Osteocyte (in vitro differentiated cells): ENCODE measurements at places on chromosomes 16 and 17. TPM values are rescaled to one million over a fixed set of nuclear protein-coding genes. Genes with fewer than 3 reads are reported as not detected.

PER1 gene
- 106 and 173 TPM in 2 replicates for total RNA-seq

CDYL2 gene
- total RNA-seq = 1.8 and 1.9 TPM in 2 replicates

RNF166 gene
- total RNA-seq = 17.2 and 19.3 TPM in 2 replicates

DNA sequence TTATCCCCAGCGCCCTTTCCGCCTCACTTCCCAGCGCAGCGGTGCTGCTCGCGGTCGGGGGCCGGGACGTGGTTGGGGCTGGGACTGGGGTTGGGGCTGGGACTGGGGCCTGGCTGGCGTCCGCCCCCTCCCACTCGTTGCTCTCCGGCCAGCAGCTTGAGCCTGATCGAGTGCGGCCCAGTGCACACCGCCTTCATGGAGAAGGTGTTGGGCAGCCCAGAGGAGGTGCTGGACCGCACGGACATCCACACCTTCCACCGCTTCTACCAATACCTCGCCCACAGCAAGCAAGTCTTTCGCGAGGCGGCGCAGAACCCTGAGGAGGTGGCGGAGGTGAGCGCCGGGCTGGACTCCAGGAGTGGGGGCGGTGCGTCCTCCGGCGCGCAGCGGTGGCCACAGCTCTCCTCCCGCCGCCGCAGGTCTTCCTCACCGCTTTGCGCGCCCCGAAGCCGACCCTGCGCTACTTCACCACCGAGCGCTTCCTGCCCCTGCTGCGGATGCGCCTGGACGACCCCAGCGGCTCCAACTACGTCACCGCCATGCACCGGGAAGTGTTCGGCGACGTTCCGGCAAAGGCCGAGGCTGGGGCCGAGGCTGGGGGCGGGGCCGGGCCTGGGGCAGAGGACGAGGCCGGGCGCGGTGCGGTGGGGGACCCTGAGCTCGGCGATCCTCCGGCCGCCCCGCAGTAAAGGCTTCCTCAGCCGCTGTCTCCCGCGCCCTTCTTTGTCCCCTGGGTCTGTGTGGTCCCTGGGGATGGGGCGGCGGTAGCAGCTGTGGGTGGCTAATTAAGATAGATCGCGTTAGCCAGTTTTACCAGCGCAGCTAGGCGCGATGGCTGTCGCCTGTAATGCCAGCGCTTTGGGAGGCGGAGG lies 1.8 kb downstream of the HSD17B1 start:
- H3K4me1 ChIP-seq = peaks cover 24% of the 10 kb centered on the region
- peak overlapping the region; percentile 91 for H3K4me3 ChIP-seq
- H3K36me3 ChIP-seq = peaks cover 4% of the 10 kb centered on the region
- no peaks in the 10 kb centered on the region for H3K27me3 ChIP-seq
- peak overlapping the region; percentile 92 for H3K27ac ChIP-seq
- peak; percentile 93 for DNase-seq

- DNase-seq = no peak
- no peak overlapping the region for H3K4me3 ChIP-seq
- peak overlapping the region; percentile 10 for H3K27ac ChIP-seq
- peaks cover 16% of the 10 kb centered on the region for H3K4me1 ChIP-seq
- H3K36me3 ChIP-seq = no peaks in the 10 kb centered on the region
- H3K27me3 ChIP-seq = no peaks in the 10 kb centered on the region
Measured at GRCh38 chr17:66415366-66416206, 113.2 kb downstream of the PRKCA start.

DNA sequence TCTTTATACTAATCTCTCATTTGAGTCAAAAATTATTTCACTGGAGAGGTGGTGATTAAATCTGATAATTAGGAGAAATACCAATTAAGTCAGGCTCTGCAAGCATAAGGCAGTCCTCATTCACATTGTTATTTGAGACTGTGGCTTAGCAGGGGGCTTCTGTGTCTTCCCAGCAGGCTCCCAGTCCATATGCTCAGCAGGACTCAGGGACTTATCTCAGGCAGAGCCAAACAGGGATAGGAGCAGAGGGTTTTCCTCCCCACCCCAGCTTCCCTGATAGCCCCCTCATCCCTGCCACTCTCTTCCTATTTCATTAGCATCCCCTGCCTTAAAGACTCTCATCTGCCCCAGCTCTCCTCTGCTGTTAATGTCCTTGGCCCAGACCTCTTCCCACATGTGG lies 104.3 kb upstream of the DNAH9 start:
- no peak overlapping the region for H3K4me3 ChIP-seq
- DNase-seq = peak; percentile 32
- no peaks in the 10 kb centered on the region for H3K36me3 ChIP-seq
- no peaks in the 10 kb centered on the region for H3K27me3 ChIP-seq

GRCh38 chr17:11074451-11074850 lies 166.6 kb upstream of the SHISA6 start:
- H3K36me3 ChIP-seq = no peaks in the 10 kb centered on the region
- DNase-seq = no peak
- no peak overlapping the region for H3K27ac ChIP-seq
- no peaks in the 10 kb centered on the region for H3K27me3 ChIP-seq
- no peak overlapping the region for H3K4me3 ChIP-seq
- no peaks in the 10 kb centered on the region for H3K4me1 ChIP-seq

DNA sequence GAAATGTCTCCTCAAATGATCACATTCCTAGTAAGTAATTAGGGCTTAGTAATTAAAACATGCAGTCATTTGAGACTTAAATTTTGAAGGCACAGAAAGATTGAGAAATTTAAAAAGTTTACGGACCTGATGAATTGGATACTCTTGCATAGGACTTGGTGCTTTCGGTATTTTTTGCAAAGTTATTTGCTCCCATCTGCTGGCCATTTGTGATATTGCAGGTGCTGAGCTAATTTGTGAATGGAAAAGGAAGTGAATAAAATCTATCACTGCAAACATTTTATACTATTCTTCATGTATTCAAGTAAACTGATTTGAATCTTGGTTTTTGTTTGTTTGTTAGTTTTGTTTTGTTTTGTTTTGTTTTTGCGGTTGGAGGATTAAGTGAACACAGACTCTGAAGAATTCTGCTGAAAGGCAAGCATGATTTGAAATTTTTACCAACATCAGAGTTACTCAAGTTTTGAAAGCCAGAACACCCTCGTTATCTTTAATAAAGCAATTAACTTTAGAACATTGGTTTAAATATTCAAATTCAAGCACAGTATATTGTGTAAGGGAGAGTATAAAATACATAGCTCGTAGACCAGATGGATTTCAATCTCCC lies 689.5 kb upstream of the RBFOX1 start:
- H3K4me1 ChIP-seq = no peaks in the 10 kb centered on the region
- no peak overlapping the region for H3K27ac ChIP-seq
- H3K27me3 ChIP-seq = no peaks in the 10 kb centered on the region

GRCh38 chr16:5580296-5580695 lies 482.7 kb upstream of the EEF2KMT start:
- H3K4me1 ChIP-seq = no peaks in the 10 kb centered on the region
- H3K27me3 ChIP-seq = no peaks in the 10 kb centered on the region
- H3K27ac ChIP-seq = no peak overlapping the region
- DNase-seq = no peak
- H3K4me3 ChIP-seq = no peak overlapping the region
- H3K36me3 ChIP-seq = no peaks in the 10 kb centered on the region

DNA sequence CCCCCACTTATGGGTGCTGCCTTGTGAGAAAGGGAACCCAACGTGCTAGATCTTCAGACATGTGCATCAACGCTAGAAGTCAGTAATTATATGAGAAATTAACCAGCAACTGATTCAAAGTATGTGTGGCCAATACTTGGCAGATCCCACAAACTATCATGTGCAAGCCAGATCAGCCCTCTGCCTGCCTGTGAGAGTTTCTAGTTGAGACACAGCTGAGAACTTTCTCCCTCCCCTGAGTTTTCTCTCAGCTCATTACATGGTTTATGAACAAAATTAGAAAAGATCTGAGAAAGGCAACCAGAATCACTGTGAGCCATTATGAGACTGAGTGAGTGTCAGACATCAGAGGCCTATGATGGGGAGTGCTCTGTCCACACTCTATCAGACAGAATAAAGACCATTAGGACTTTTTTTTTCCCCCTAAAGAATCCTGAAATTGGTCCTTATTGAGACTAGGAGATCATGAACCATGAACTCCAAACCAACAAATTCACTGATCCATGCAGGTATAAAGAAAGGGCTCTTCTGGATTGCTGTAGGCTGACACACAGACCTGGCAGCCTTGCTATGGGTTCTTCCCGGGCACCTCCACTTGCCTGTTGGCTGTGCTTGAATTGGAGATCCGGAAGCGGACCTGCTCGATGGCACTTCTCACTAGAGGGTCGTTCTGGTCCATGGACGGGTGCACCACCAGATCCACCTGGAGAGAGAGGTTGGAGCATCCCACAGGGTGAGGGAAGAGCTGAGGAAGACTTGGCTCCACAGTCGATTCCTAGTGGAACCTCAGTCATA lies 51.5 kb downstream of the GTF3C1 start:
- H3K27me3 ChIP-seq = no peaks in the 10 kb centered on the region
- H3K36me3 ChIP-seq = peaks cover 64% of the 10 kb centered on the region
- H3K4me3 ChIP-seq = no peak overlapping the region
- peaks cover under 1% of the 10 kb centered on the region for H3K4me1 ChIP-seq
- no peak for DNase-seq

GRCh38 chr16:47469227-47469626 lies 8.1 kb downstream of the PHKB start:
- H3K36me3 ChIP-seq = peaks cover 5% of the 10 kb centered on the region
- peaks cover 17% of the 10 kb centered on the region for H3K4me1 ChIP-seq
- no peak for DNase-seq
- no peaks in the 10 kb centered on the region for H3K27me3 ChIP-seq

DNA sequence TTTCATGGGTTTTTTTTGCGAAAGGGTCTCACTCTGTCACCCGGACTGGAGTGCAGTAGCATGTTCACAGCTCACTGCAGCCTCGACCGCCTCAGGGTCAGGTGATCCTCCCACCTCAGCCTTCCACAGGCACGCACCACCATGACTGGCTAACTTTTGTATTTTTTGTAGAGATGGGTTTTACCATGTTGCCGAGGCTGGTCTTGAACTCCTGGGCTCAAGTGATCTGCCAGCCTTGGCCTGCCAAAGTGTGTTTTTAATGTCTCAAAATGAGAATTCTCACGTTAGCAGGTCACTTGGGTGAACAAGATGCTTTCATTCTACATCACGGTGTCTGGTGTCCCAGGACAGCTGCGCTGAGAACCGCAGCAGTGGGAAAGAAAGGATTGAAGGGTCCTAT lies 3.2 kb downstream of the FBXO31 start:
- H3K4me1 ChIP-seq = peaks cover 41% of the 10 kb centered on the region
- peaks cover 3% of the 10 kb centered on the region for H3K36me3 ChIP-seq

- H3K27ac ChIP-seq = peak overlapping the region; percentile 95
- no peak for DNase-seq
- H3K36me3 ChIP-seq = peaks cover 8% of the 10 kb centered on the region
- peak overlapping the region; percentile 18 for H3K4me3 ChIP-seq
- no peaks in the 10 kb centered on the region for H3K27me3 ChIP-seq
- peaks cover 57% of the 10 kb centered on the region for H3K4me1 ChIP-seq
Measured at GRCh38 chr16:70635336-70636016, 10.9 kb upstream of the IL34 start.

- H3K4me3 ChIP-seq = no peak overlapping the region
- no peak for DNase-seq
- peaks cover 8% of the 10 kb centered on the region for H3K4me1 ChIP-seq
- no peak overlapping the region for H3K27ac ChIP-seq
- H3K27me3 ChIP-seq = peaks cover 48% of the 10 kb centered on the region
Measured at GRCh38 chr17:39759204-39759603, 21.5 kb downstream of the GRB7 start.

DNA sequence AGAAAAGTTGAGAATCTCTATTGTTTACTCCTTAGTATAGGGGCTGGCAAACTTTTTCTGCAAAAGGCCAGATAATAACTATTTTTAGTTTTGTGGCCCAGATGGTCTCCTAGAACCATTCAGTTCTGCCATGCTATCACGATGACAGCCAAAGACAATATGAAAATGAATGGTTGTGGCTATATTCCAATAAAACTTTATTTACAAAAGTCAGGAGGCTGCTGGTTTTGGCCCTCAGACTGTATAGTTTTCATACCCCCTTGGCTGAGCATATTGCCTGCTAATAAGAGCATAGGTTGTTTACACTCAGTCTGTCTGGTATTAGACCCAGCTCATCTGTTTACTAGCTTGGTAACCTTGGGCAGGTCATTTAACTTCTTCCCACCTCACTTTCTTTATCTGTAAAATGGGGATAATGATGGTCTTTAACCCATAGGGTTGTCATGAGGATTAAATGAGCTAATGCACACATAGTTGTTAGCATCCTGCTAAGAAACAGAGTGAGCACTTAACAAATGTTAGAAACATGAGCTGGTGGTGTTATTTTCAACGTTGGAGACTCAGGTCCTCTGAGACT lies 156.3 kb downstream of the MSI2 start:
- H3K4me3 ChIP-seq = no peak overlapping the region
- H3K27me3 ChIP-seq = no peaks in the 10 kb centered on the region
- H3K36me3 ChIP-seq = peaks cover 4% of the 10 kb centered on the region
- no peak for DNase-seq
- no peak overlapping the region for H3K27ac ChIP-seq
- H3K4me1 ChIP-seq = peaks cover 23% of the 10 kb centered on the region

GRCh38 chr17:80443498-80443897 lies 28.5 kb downstream of the ENDOV start:
- peaks cover 11% of the 10 kb centered on the region for H3K27me3 ChIP-seq
- no peaks in the 10 kb centered on the region for H3K36me3 ChIP-seq
- no peak overlapping the region for H3K27ac ChIP-seq
- no peak for DNase-seq
- no peak overlapping the region for H3K4me3 ChIP-seq

GRCh38 chr16:31260136-31260931 lies 559 bp downstream of the ITGAM start:
- peaks cover 19% of the 10 kb centered on the region for H3K27me3 ChIP-seq
- no peaks in the 10 kb centered on the region for H3K36me3 ChIP-seq
- peaks cover 3% of the 10 kb centered on the region for H3K4me1 ChIP-seq
- no peak overlapping the region for H3K27ac ChIP-seq
- no peak for DNase-seq
